ENCODE measurements at places on chromosomes 13 and 19. TPM values are rescaled to one million over a fixed set of nuclear protein-coding genes. Genes with fewer than 3 reads are reported as not detected.

DNA sequence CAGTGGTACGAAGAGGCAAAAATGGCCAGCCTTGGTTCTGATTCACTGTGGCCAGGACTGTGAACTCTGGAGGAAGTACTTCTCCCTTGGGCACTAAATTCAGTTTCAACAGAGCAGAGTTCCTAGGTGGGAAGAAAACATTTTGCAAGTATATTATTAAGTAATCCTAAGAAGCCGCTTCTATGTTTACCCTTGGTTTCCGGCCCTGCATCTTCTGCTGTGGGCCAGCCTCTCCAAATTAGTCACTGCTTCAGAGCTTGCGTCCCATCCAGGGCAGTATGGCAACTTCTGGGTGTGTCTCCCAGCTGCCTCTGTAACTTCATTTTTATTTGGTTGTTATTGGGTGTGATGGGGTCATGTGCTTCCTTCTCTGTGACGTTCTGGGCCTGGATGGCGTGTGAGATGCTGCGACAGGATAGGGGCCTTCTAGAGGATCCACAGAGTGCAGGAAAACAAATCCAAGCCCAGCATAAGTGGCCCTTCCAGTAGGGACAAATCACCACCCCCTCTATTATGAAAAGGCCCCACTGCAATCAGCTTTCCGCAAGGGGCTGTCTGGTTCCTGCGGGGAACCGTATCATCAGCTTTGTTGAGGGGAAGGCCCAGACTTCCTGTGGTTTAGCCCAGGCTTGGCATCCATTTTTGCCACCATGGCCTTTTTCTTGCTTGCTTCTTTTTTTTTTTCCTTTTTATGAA lies 55.1 kb upstream of the C1QTNF9 start:
- no peak for DNase-seq

- peak; percentile 63 for DNase-seq
These were observed 607 bp downstream of the NFIC start for GRCh38 chr19:3366753-3367627.

DNA sequence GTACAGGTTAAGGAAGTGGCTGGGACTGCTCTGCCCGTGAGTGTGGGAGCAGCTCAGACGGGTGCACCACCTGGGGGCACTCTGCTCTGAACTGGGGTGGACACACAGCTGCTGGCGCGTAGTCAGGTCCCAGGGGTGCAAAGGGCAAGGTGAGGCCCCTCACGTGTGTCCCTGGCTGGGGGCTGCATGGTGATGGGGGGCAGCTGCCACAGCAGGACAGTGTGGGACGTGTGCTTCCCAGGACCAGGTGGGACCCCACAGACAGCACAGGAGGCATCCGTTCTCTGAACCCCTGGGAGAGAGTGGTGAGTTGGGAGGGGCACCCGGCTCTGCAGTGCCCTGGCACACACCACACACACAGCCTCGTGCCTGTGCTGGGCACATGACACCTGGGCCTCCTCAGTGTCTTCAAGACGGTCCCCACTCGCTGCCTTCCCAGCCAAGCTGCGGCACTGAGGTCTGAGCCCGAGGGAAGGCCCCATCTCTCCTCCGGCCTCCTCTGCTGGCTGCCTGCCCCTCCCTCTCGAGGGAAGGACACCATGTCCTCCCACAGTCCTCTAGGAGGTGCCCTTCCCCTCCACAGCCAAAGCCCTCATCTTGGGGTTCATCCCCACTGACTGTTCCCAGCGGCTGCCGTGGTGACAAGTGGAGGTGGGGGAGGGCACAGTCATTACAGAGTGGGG lies 24.7 kb downstream of the CILP2 start:
- DNase-seq = no peak

Gene CD79A
- under 0.01 TPM for total RNA-seq
